Esophagus squamous epithelium (tissue), 5 donors: ENCODE measurements at places on chromosomes 11 and 22.

DNA sequence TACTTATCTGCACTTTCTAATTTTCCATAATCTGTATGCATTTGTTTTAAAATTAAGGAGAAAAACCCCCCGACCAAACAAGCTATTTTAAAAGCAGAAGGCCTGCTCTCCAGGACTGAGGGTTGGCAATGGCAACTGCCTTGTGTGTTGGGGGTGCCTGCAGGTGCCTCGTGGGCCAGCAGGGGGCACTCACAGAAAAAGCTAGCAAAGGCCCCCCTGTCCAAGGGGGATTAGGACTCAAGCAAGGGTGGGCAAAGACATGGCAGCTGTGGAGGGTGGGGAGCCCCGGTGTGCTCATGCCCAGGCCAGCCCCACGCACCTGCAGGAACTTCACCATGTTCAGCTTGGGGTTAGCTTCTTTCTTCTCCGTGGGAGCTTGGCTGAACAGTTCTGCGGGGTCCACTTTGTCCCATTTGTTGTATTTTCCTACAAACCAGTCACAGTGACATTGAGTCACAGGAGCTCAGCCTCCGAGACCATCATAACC is 10.3 kb downstream of the TOP3B start:
- DNase-seq, result no peak

- no peak for DNase-seq
Measured at GRCh38 chr11:110028921-110029320, 64.3 kb upstream of the ZC3H12C start.

DNA sequence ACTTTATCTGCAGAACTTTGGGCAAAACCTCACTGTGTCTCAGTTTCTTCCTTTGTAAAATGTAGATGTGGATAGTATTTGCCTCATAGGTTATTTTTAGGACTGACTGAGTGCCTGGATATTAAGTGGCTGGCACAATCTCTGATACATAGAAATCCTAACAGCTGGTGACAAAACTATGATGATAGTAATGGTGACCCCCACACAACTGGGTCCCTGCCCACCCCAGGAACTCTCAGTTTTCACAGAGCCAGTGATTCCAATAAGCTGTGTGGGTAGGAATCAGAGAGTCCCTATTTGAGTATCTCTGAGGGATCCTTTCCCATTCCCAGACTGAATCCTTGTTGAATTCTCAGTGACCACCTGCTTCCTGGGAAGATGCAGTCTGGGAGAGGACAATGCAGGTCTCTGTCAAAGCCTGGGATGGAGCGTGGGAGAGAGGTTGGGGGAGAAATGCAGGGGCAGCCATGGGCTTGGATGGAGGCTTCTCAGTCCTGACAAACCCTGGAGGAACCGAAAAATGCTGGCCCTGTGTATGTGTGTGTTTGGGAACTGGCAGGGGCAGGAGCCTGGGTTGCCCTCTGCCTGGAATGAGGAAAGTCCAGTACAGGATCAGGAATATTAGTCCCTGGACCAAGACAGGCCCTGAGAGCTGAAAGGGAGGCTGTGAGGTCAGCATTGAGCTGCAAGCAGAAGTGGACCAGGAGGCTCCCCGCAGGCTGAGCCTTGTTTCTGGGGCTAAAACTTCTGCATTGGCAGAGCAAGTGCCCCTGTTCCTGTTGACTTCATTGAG is 6.1 kb upstream of the P2RY6 start:
- no peak for DNase-seq

DNA sequence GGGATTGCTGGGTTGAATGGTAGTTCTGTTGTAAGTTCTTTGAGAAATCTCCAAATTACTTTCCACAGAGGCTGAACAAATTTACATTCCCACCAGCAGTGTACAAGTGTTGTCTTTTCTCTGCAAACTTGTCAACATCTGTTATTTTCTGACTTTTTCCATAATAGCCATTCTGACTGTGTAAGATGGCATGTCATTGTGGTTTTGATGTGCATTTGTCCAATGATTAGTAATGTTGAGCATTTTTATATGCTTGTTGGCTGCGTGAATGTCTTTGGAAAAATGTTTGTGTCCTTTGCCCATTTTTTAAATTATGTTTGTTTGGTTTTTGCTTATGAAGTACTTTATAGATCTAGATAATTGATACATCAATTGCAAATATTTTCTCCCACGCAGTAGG is 1025.0 kb downstream of the JRKL start:
- no peak for DNase-seq

- no peak for DNase-seq
Measured at GRCh38 chr11:116132273-116132978, 628.2 kb upstream of the CADM1 start.

- DNase-seq, result no peak
Measured at GRCh38 chr22:50507421-50507990, at the start of gene LMF2. LMF2 (minus strand) TSS chr22:50507702; CDS start chr22:50507675, 27 bp downstream.

GRCh38 chr11:48002561-48002960 is 22.2 kb downstream of the PTPRJ start:
- DNase-seq, result no peak

GRCh38 chr11:118872403-118872821 is 11.3 kb upstream of the CXCR5 start:
- DNase-seq, result no peak

- no peak for DNase-seq
Measured at GRCh38 chr11:30109774-30110173, 92.9 kb upstream of the KCNA4 start.

DNA sequence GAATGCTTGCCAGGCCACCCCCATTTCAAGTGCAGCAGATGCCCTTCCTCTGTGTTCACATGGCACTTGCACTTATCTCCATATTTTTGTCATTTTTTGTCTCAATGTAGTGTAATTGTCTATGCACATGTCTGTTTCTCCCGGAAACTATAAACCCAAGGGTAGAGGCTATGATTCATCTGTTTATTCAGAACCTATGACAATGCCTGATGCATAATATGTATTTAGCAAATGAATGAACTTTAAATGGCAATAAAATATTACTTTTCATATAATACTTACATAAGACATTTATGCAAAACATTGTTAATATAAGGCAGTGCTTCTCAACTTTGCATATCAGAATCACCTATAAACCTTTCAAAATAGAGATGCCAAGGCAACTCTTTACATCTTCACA is 6.7 kb downstream of the PAK1 start:
- DNase-seq, result no peak

DNA sequence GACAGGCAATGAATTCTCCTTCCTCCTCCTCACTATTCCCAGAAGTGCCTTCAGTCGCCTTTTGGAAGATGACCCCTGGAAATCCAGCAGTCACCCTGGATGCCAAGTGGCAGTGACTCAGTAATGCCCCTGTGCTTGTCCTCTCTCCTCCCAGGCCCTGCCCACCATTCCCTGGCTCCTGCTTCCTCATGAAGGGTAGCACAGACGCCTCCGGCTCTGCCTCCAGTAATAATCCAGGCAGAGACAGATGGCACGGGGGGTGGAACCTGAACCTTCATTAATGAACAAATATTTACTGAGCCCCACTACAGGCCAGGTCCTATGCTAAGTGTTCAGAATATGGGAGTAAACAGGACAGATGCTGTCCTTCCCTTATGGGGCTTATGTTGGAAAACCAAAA is 23.2 kb downstream of the SYT13 start:
- no peak for DNase-seq

GRCh38 chr22:35561796-35562526 is 21.3 kb downstream of the RASD2 start:
- DNase-seq, result no peak
